CD4-positive, alpha-beta T cell (primary cell): ENCODE measurements at places on chromosomes 1 and 21.

GRCh38 chr21:32812035-32812434 is 40.5 kb upstream of the PAXBP1 start:
- no peak for DNase-seq
- H3K4me1 ChIP-seq = no peaks in the 10 kb centered on the region
- H3K36me3 ChIP-seq = no peaks in the 10 kb centered on the region
- no peaks in the 10 kb centered on the region for H3K27me3 ChIP-seq
- H3K27ac ChIP-seq = no peak overlapping the region

DNA sequence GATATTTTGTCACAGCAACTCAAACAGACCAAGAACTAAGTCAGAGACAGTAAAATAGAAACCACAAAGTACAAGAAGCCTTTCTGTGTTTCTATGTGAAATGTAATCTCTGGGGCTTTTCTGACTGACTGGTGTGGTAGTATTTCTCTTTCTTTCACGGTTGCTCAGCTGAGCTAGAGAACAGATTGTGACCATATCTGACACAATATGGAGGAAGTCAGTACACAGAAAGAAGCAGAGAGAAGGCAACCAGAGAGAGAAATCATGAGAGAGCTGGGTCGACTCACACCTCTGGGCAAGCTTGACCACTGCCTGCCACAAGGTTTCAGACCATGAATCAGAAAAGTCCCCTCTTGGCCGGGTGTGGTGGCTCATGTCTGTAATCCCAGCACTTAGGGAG is 208.9 kb upstream of the GREM2 start:
- DNase-seq = no peak
- no peak overlapping the region for H3K4me3 ChIP-seq
- no peak overlapping the region for H3K27ac ChIP-seq

- DNase-seq = no peak
- no peak overlapping the region for H3K4me3 ChIP-seq
- peaks cover 61% of the 10 kb centered on the region for H3K36me3 ChIP-seq
- H3K27ac ChIP-seq = no peak overlapping the region
- H3K4me1 ChIP-seq = peaks cover 4% of the 10 kb centered on the region
Observed at GRCh38 chr1:30990591-30990990, 74.9 kb downstream of the PUM1 start.

DNA sequence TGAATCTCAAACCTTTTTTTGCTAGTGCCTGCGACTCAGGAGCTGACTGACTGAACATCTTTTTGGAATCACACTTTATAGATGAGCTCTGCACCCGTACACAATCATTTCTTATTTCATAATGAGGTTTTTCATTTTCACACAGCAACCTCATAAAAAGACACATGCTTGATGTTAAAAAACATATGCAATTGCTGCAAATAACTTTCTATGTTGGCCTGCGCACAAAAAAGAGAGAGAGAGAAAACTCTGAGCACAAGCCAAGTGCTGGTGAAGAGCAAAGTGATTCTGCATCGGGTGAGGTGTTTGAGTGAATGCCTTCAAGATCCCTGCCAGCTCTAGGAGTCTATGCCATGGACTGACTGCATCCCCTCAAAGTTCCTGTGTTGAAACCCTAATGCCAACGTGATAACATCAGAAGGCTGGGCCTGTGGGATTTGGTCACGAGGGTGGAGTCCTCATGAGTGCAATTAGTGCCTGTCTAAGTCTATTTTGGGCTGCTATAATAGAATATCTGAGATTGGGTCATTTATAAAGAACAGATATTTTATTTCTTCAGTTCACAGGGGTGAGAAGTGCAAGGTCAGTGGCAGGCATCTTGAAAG is 36.6 kb downstream of the C1orf87 start:
- no peaks in the 10 kb centered on the region for H3K36me3 ChIP-seq
- no peaks in the 10 kb centered on the region for H3K27me3 ChIP-seq
- no peak overlapping the region for H3K4me3 ChIP-seq
- H3K4me1 ChIP-seq = no peaks in the 10 kb centered on the region
- H3K27ac ChIP-seq = no peak overlapping the region

DNA sequence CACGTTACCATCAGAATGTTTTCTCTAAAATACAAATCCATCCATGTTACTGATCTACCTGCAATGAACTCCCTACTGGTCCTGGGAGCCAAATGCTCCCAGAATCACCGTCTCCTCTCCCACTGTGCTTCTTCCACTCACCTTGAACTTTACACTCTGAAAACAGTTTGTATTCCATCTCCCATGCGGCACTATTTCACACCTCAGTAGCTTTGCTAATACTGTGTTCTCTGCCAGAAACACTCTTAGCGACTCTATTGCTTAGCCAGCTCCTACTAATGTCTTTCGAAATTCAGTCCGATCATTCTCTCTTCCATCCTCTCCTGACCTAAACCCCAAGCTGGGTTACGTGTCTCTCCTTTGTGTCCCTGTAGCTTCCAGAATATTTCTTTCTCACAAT is 284.4 kb upstream of the DUSP10 start:
- H3K36me3 ChIP-seq = no peaks in the 10 kb centered on the region
- H3K4me1 ChIP-seq = no peaks in the 10 kb centered on the region
- no peak for DNase-seq
- no peaks in the 10 kb centered on the region for H3K27me3 ChIP-seq
- no peak overlapping the region for H3K4me3 ChIP-seq

DNA sequence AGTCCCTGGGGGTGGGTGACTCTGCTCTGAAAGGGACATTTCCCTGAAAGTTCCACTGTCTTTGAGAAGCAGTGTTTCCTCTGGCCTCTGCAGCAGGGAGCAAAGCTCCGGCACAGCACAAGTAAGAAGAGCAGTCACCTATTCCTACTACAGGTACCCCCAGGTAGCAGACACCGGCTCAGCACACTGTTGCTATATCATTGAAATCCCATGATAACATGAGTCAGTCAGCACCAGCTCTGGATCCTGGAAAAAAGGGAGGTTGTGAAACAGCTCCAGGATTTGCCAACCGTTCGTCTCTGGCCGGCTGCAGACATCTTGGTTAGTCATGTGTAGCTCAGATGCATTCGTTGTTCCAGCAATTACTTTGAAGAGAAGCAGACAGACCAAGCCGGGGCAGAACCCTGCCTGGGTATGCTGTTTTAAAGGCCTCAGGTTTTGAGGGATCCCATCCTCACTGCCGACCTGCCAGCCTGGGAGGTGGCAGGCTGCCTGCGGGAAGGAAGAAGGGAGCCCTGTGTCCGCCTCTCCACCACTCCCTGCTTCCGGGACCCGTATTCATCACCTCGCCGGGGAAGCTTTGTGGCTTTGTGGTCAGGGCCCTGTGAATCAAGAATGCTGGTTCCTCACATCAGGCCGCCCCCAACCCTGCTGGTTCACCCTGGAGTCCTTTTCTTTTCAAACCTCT is 139.2 kb downstream of the CLIC6 start:
- peaks cover 58% of the 10 kb centered on the region for H3K4me1 ChIP-seq
- H3K27me3 ChIP-seq = no peaks in the 10 kb centered on the region

DNA sequence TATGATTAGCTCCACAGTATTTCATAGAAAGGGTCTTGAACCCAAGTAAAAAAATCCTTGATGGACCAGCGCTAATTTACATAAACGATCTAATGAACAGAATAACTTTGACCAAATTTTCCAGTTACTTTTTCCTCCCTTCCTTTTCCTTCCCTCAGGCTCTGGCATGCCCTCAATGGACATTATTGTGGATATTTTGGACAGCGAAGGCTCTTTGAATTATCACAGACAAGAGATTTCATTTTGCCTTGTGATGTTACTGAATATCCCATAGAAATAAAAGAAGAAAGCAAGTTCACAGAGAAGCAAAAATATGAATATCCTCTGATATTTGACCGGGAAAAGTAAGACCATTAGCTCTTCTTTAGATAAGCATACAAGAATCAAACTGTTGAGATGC is 60.3 kb upstream of the EXO1 start:
- no peak overlapping the region for H3K4me3 ChIP-seq
- no peaks in the 10 kb centered on the region for H3K27me3 ChIP-seq
- no peaks in the 10 kb centered on the region for H3K4me1 ChIP-seq
- no peaks in the 10 kb centered on the region for H3K36me3 ChIP-seq
- DNase-seq = no peak
